ENCODE measurements at places on chromosomes 3 and 15. TPM values are rescaled to one million over a fixed set of nuclear protein-coding genes. Genes with fewer than 3 reads are reported as not detected.
A peak's percentile ranks its signal among the peaks of the same experiment; 100 is the strongest.

DNA sequence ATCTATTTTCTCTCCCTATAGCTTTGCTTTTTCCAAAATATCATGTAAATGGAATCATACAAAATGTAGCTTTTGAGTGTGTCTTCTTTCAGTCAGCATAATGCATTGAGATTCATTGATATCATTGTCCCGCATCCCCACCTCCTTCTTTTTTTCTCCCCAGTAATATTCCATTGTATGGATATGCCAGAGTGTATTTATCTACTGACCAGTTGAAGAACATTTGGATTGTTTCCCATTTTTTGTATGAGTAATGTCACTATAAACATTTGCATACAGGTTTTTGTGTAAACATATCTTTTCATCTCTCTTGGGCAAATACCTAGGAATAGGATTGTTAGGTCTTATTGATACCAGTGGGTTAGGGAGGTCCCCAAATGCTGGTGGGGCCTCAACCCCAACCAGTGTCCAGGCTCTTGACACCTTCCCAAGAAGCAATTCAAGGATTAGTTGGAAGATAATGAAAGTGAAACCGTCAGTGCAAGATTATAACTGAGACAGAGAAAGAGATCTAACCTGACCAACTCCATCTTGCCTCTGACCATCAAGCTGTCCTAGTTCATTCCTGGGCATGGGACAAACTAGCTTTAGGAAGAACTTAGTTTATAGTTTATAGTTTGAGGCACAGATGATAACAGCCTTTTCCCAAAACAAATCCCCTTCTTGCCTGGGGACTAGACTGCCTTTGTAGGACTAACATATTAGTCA is 7.4 kb upstream of the SLC33A1 start:
- no peak for DNase-seq
- no peak overlapping the region for H3K4me3 ChIP-seq
- no peaks in the 10 kb centered on the region for H3K4me1 ChIP-seq
- no peak overlapping the region for H3K27ac ChIP-seq

DNA sequence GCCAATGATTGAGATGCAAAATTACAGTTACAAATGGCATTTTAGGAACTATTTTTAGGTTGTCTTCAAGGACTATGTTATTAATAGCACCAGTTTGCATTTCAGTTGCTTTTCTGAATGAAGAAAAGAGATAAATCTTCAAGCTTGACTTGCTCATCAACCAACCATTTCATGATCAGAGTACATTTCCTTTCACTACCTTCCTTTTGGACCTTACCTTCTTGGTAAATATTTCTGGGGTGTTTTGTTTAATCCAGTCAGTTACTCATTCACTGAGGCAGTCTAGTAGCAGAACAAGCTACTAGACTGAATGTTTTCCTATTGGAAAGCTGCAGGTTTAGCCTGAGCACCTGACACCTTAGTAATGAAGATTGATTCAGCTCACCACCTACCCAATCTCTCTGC is 8.2 kb downstream of the SLC27A2 start:
- no peak for DNase-seq
- H3K4me1 ChIP-seq: no peaks in the 10 kb centered on the region
- H3K36me3 ChIP-seq: no peaks in the 10 kb centered on the region
- H3K27me3 ChIP-seq: peaks cover 5% of the 10 kb centered on the region

- H3K27me3 ChIP-seq: no peaks in the 10 kb centered on the region
- H3K27ac ChIP-seq: no peak overlapping the region
- no peak overlapping the region for H3K4me3 ChIP-seq
- H3K4me1 ChIP-seq: peaks cover 5% of the 10 kb centered on the region
- DNase-seq: peak; percentile 60
- H3K36me3 ChIP-seq: no peaks in the 10 kb centered on the region
These were observed 727.8 kb downstream of the NLGN1 start for GRCh38 chr3:174125267-174125824.

DNA sequence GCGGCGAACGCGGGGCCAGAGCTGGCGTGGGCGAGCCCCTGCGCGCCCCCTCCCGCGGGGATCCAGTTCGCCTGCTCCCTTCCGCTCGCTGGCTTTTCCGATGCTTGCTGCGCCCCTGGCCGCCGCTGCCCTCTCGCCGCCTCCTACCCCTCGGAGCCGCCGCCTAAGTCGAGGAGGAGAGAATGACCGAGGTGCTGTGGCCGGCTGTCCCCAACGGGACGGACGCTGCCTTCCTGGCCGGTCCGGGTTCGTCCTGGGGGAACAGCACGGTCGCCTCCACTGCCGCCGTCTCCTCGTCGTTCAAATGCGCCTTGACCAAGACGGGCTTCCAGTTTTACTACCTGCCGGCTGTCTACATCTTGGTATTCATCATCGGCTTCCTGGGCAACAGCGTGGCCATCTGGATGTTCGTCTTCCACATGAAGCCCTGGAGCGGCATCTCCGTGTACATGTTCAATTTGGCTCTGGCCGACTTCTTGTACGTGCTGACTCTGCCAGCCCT is 721 bp downstream of the P2RY1 start:
- no peak overlapping the region for H3K27ac ChIP-seq
- peaks cover 3% of the 10 kb centered on the region for H3K27me3 ChIP-seq
- H3K4me3 ChIP-seq: peak overlapping the region; percentile 51
- no peaks in the 10 kb centered on the region for H3K36me3 ChIP-seq

- no peaks in the 10 kb centered on the region for H3K4me1 ChIP-seq
- no peak overlapping the region for H3K4me3 ChIP-seq
- no peak overlapping the region for H3K27ac ChIP-seq
- no peaks in the 10 kb centered on the region for H3K36me3 ChIP-seq
These were observed 371.9 kb upstream of the TBL1XR1 start for GRCh38 chr3:177569193-177569592.

DNA sequence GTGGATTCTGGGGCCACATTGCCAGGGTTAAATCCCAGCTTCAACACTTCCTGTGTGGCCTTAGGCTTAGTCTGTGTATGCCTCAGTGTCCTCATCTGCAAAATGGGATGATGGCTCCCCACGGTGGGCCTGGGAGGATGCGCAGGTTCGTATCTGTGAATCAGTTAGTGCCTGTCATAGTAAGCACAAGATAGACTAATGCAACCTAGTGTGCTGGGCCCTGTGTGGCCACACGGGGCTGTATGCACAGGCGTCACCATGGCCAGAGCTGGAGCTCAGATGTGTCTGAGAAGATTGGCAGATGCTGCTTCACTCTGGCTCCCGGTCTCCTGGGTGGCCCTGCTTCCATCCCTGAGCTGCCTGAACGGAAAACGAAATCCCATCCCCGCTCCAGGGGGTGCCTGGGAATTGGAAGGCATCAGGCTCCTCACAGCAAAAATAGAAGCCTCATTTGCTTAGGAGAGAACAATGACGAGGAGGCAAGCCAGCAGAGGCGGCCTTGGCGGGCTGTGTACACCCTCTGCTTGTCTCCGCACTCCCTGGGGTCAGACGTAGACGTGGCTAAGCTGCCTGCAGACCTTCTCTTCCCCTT is 103.6 kb downstream of the APBA2 start:
- DNase-seq: no peak
- no peaks in the 10 kb centered on the region for H3K36me3 ChIP-seq
- no peak overlapping the region for H3K4me3 ChIP-seq
- H3K4me1 ChIP-seq: no peaks in the 10 kb centered on the region

DNA sequence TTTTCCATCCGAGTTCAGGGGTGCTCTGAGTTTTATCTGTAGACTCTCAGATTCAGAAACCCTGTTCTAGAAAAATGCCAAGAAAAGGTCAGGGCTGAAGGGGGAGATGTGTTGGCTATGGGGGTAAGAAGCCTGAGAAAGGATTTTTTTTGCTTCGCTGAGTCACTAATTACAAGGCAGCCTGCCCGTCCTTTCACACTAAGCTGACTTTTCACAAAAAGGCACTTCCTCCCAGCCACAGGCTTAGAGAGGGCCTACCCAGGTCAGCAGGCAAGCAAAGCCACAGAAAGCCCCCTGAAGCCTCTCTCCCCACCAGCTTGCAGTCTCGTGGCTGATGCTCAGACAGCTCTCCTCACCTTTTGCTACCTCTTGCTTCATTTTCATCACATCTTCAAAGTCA is 192.6 kb upstream of the PRICKLE2 start:
- H3K4me1 ChIP-seq: no peaks in the 10 kb centered on the region
- H3K27ac ChIP-seq: no peak overlapping the region
- no peaks in the 10 kb centered on the region for H3K27me3 ChIP-seq
- H3K36me3 ChIP-seq: no peaks in the 10 kb centered on the region
- no peak for DNase-seq
- H3K4me3 ChIP-seq: no peak overlapping the region

DNA sequence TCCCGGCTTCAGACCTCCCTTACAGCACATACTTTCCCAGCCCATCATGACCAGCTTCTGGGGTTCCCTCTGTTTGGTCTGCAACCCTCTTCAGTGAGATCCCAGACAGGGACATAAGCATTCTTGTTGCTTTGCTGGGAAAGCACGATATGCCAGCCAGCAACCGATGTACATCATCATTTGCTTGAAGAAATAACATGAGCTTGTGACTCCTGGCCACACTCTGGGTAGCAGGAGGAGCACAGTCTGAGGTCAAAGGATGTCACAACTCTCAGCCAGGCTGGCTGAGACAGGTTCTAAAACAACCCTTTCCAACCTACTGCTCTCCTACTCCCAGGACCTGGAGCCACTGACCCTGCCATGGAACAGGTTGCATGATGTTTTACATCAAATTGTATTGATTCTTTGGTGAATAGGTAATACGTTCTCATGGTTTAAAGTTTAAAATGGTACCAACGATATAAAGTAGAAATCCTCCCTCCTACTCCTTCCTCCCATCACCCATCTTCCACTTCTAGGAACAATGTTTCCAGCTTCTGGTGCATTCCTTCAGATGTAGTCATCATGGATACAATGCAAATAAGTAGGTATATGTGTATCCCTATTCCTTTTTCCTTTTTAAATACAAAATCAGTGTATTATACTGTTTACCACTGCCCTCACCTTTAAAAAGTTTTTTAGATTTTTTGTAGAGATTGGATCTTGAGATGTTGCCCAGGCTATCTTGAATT is 190.3 kb downstream of the OPA1 start:
- peaks cover 18% of the 10 kb centered on the region for H3K4me1 ChIP-seq
- H3K27me3 ChIP-seq: peaks cover 15% of the 10 kb centered on the region
- H3K36me3 ChIP-seq: no peaks in the 10 kb centered on the region
- DNase-seq: no peak
- H3K4me3 ChIP-seq: no peak overlapping the region
- no peak overlapping the region for H3K27ac ChIP-seq

DNA sequence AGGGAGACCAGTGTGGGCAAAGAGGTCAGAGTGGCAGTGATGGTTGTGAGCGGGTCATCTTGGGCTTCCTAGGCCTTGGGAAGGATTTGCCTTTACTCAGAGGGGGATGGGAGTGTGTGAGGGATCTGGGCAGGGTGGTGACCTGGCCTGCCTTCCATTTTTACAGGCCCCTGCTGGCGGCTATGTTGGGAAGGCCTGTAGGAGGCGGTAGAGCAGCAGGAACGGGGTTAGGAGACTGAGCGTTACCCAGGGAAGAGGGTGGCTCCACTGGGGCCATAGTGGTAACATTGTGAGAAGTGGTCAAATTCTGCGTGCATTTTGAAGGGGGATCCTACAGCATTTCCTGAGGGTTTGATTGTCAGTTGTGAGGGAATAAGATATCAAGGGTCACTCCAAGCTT is 307.3 kb upstream of the CTDSPL start:
- H3K27me3 ChIP-seq: no peaks in the 10 kb centered on the region
- H3K36me3 ChIP-seq: no peaks in the 10 kb centered on the region
- H3K27ac ChIP-seq: no peak overlapping the region
- H3K4me1 ChIP-seq: no peaks in the 10 kb centered on the region
- no peak overlapping the region for H3K4me3 ChIP-seq

GRCh38 chr15:72781631-72782030 is 1.9 kb downstream of the ADPGK start:
- peaks cover 10% of the 10 kb centered on the region for H3K4me1 ChIP-seq
- no peak for DNase-seq
- H3K36me3 ChIP-seq: no peaks in the 10 kb centered on the region
- no peak overlapping the region for H3K27ac ChIP-seq
- peaks cover 2% of the 10 kb centered on the region for H3K27me3 ChIP-seq

DNA sequence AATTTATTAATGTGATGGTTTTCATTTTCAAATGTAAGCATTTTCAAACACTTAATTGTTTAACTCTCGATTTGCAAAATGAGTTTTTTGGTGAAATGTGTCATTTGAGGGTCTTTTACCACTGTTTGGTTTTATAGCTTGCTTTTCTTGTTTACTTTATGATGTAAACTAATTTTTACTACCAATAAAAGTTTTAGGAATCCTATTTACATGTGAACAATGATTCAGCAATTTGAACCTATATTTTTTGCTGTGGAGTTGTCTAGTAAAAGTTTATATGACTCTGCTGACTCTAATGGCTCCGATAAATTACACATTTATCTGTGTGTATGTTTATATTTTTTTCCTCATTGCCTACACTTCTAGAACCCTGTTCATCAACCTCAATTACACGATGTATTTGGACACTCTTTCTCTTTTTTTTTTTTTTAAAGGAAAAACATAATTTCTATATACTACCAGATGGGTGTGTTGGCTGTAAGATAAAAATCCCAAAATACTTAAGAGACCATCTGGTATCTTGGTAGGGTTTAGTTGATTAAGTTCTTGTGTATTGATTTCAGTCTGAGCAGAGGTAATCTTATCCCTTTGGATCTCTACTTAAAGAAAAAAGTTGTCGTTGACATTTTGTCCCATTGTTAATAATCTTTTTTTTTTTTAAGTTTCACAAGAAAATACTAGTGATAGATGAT is 89.5 kb downstream of the PTPRG start:
- H3K27me3 ChIP-seq: no peaks in the 10 kb centered on the region
- no peaks in the 10 kb centered on the region for H3K36me3 ChIP-seq
- no peak overlapping the region for H3K4me3 ChIP-seq
- H3K4me1 ChIP-seq: peaks cover 16% of the 10 kb centered on the region
- no peak for DNase-seq
- H3K27ac ChIP-seq: no peak overlapping the region

- no peak overlapping the region for H3K27ac ChIP-seq
- no peak for DNase-seq
- no peaks in the 10 kb centered on the region for H3K27me3 ChIP-seq
- H3K4me3 ChIP-seq: no peak overlapping the region
- H3K36me3 ChIP-seq: no peaks in the 10 kb centered on the region
- no peaks in the 10 kb centered on the region for H3K4me1 ChIP-seq
These were observed 3.8 kb upstream of the TKT start for GRCh38 chr3:53259427-53260259.

- H3K4me3 ChIP-seq: no peak overlapping the region
- H3K27ac ChIP-seq: no peak overlapping the region
- DNase-seq: no peak
- H3K36me3 ChIP-seq: no peaks in the 10 kb centered on the region
These were observed 235.5 kb downstream of the THSD4 start for GRCh38 chr15:71350622-71351378.

DNA sequence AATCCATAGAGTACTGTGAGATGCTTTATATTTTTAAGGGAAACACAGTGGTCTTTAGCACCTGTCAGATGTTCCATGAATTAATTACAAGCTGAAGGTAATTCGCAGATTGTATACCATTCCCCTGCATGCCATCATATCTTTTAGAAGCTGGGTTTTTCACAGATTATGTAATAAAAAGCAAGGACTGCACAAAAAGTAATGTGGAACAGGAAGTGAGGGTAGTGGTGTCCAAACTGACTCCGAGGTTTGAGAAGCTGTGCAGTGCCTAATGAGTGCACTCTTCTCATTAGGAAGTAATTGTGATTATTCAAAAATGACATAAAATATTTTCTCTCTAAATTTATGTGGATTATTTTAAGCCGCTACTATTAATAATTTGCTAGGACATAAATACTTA is 123.2 kb downstream of the GOLIM4 start:
- DNase-seq: no peak
- no peak overlapping the region for H3K4me3 ChIP-seq
- no peaks in the 10 kb centered on the region for H3K27me3 ChIP-seq
- H3K4me1 ChIP-seq: no peaks in the 10 kb centered on the region
- no peaks in the 10 kb centered on the region for H3K36me3 ChIP-seq
- no peak overlapping the region for H3K27ac ChIP-seq

The EPHA6 gene
- polyA plus RNA-seq: not detected

The IL5RA gene
- not detected for polyA plus RNA-seq

The PLSCR5 gene
- polyA plus RNA-seq: not detected
